Effector memory CD8-positive, alpha-beta T cell (primary cell): ENCODE measurements at places on chromosomes 7 and 10.
A peak's percentile ranks its signal among the peaks of the same experiment; 100 is the strongest.

DNA sequence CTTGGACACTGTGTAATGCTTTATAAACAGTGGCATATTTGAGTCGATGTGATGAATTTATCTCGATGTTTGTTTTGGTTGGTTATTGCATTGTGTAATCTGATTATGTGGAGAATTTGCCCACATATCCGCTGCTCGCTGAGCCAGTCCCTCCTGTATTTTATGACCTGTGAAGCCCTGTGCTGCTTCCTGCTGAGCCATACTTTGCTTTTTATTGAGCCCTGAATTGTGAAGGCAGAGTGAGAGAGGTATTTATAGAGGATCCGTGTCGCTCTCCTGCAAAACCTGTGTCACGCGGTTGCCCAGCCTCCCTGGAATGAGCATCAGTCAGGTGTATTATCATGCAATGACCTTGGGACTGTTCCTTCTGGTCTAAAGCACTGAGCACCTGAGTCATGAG, 253.7 kb downstream of the ARHGAP21 start:
- no peaks in the 10 kb centered on the region for H3K4me1 ChIP-seq
- no peaks in the 10 kb centered on the region for H3K36me3 ChIP-seq
- DNase-seq = no peak
- no peak overlapping the region for H3K4me3 ChIP-seq
- H3K27ac ChIP-seq = no peak overlapping the region

GRCh38 chr7:135914346-135914745, 62.8 kb downstream of the MTPN start:
- no peaks in the 10 kb centered on the region for H3K36me3 ChIP-seq
- H3K4me3 ChIP-seq = no peak overlapping the region
- no peak for DNase-seq
- H3K27ac ChIP-seq = no peak overlapping the region
- no peaks in the 10 kb centered on the region for H3K27me3 ChIP-seq

- H3K4me1 ChIP-seq = no peaks in the 10 kb centered on the region
- H3K4me3 ChIP-seq = no peak overlapping the region
- H3K27me3 ChIP-seq = peaks cover 35% of the 10 kb centered on the region
- no peak overlapping the region for H3K27ac ChIP-seq
- no peak for DNase-seq
Observed at GRCh38 chr7:132275416-132276233, 300.6 kb downstream of the PLXNA4 start.

DNA sequence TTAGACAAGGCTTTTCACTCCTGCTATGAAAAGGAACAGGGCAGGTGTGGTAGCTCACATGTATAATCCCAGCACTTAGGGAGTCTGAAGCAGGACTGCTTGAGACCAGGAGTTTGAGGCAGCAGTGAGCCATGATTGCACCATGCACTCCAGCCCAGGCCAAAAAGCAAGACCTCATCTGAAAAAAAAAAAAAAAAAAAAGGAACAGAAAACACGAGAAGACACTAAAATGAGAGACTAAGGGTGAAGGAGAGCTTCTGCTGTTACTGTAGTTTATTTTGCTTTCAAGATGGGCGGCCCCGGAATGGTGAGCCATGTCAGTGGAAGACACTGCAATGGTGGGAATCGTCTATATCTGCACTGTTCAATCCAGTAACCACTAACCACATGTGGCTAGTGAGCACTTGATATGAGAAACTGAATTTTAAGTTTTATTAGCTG, 9.9 kb downstream of the PIP4K2A start:
- peak overlapping the region; percentile 81 for H3K27ac ChIP-seq
- no peaks in the 10 kb centered on the region for H3K27me3 ChIP-seq
- H3K4me1 ChIP-seq = peaks cover 84% of the 10 kb centered on the region
- no peak for DNase-seq
- H3K4me3 ChIP-seq = peak overlapping the region; percentile 92

DNA sequence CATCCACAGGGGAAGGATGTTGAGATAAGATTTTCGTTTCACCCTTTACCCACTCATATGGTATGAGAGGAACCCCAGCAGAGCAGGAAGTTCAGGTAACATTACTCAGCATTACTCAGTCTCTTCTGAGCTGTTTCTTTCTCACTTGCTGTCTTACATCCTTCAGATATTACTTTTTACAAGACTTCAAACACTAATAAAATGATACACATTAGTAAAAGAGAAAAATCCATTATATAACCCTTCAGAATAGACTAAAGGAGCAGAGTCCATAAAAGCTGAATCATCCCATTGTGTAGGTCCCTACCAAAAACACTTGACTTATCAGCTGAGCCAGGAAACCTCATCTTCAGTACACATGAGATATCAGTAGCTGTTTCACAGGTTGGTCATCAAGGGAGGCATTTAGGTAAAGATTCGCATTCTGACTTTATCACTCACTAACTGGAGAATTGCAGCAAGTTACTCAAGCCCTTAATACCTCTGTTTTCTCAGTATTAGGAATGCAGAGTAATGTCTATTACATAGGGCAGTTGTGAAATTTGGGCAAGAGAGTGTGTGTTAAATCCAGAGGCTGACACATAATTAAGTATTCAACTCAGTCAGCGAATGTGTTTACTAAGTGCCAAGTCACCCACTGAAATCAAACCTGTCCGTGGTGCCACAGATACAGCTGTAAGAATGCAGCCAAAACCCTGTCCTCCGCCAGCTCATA, 44.7 kb downstream of the KLF6 start:
- H3K27me3 ChIP-seq = no peaks in the 10 kb centered on the region
- peak overlapping the region; percentile 56 for H3K4me3 ChIP-seq

- H3K4me3 ChIP-seq = no peak overlapping the region
- peaks cover 70% of the 10 kb centered on the region for H3K27me3 ChIP-seq
- H3K27ac ChIP-seq = no peak overlapping the region
- peaks cover 4% of the 10 kb centered on the region for H3K4me1 ChIP-seq
- DNase-seq = no peak
- peaks cover 2% of the 10 kb centered on the region for H3K36me3 ChIP-seq
Observed at GRCh38 chr10:29397221-29397620, 108.4 kb downstream of the LYZL1 start.

- no peak for DNase-seq
- peaks cover 48% of the 10 kb centered on the region for H3K27me3 ChIP-seq
- no peak overlapping the region for H3K4me3 ChIP-seq
- no peak overlapping the region for H3K27ac ChIP-seq
- H3K36me3 ChIP-seq = no peaks in the 10 kb centered on the region
- peaks cover 2% of the 10 kb centered on the region for H3K4me1 ChIP-seq
Observed at GRCh38 chr10:28730031-28730778, 52.9 kb downstream of the BAMBI start.

DNA sequence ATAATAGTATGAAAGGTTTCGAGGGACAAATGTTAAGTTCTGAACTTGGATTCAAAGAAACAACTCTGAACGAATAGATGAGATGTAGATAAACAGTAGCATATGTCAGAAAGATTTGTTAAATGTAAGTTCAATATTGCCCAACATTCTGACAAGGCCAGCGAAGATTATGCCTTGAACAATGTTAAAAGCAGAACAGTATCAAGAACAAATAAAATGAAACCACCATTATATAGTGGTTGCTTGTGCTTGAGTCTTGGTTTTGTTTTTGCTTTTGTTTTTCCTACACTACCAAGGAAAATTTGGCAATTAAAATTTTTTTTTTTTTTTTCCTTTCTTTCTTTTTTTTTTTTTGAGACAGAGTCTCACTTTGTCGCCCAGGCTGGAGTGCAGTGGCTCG, 66.4 kb downstream of the PLXDC2 start:
- no peaks in the 10 kb centered on the region for H3K36me3 ChIP-seq
- no peak overlapping the region for H3K4me3 ChIP-seq
- H3K4me1 ChIP-seq = no peaks in the 10 kb centered on the region
- no peak for DNase-seq
- no peaks in the 10 kb centered on the region for H3K27me3 ChIP-seq

GRCh38 chr7:130441408-130441869, 623 bp upstream of the CEP41 start:
- peaks cover 12% of the 10 kb centered on the region for H3K4me1 ChIP-seq
- no peak for DNase-seq
- peaks cover 9% of the 10 kb centered on the region for H3K36me3 ChIP-seq
- peak overlapping the region; percentile 99 for H3K4me3 ChIP-seq

DNA sequence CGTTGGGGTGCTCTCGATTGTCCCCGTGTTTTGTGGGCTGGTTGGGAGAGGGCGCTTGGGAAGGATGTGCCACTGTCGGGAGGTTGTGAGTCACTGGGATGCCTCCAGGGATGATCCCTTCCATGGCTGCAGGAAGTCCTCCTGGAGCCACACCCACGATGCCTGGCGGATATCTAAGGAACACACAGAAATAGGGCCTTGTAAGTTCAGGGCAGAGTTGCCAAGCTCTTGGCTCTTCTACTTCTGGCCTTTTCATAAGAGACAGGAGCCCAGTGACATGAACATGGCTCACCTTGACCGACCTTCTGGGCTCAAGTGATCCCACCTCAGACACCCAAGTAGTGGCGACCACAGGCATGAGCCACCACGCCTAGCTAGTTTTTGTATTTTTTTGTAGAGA, 47.6 kb downstream of the ZRANB1 start:
- H3K36me3 ChIP-seq = peaks cover 44% of the 10 kb centered on the region

- H3K36me3 ChIP-seq = no peaks in the 10 kb centered on the region
- no peaks in the 10 kb centered on the region for H3K4me1 ChIP-seq
- peaks cover 8% of the 10 kb centered on the region for H3K27me3 ChIP-seq
- no peak overlapping the region for H3K4me3 ChIP-seq
- H3K27ac ChIP-seq = no peak overlapping the region
Observed at GRCh38 chr7:156064971-156065386, 252.7 kb upstream of the SHH start.

GRCh38 chr10:79269969-79270368, 77.3 kb upstream of the PPIF start:
- no peak for DNase-seq
- H3K27ac ChIP-seq = peak overlapping the region; percentile 79
- no peaks in the 10 kb centered on the region for H3K27me3 ChIP-seq
- H3K4me1 ChIP-seq = peaks cover 50% of the 10 kb centered on the region

- no peaks in the 10 kb centered on the region for H3K4me1 ChIP-seq
- H3K4me3 ChIP-seq = no peak overlapping the region
- no peaks in the 10 kb centered on the region for H3K27me3 ChIP-seq
- no peak for DNase-seq
Observed at GRCh38 chr10:112716076-112716475, 234.0 kb upstream of the TCF7L2 start.

- peaks cover 41% of the 10 kb centered on the region for H3K4me1 ChIP-seq
- peak overlapping the region; percentile 67 for H3K27ac ChIP-seq
- peaks cover 3% of the 10 kb centered on the region for H3K36me3 ChIP-seq
- no peak for DNase-seq
- H3K27me3 ChIP-seq = no peaks in the 10 kb centered on the region
Observed at GRCh38 chr10:7233259-7233991, 177.4 kb downstream of the SFMBT2 start.

DNA sequence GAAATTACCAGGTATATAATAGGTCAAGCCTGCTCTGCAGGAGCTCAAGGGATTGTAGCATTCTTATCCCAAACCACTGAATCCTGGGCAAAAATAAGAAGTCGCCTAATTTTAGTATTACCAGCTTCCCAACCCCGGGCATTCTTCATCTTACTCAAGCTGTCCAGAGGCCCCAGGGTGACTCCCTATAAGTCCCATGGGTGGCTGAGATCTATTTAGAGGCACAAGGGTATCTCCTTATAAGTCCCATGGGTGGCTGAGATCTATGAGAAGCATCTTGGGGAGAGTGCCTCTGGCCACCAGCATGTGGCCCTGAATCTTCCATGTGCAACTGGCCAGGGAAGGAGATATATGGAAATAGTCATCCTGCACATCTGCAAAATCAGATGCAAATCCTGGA, 38.9 kb downstream of the PRSS2 start:
- H3K27me3 ChIP-seq = no peaks in the 10 kb centered on the region
- no peak for DNase-seq
- peaks cover 40% of the 10 kb centered on the region for H3K36me3 ChIP-seq
- H3K4me1 ChIP-seq = peaks cover 71% of the 10 kb centered on the region
- H3K27ac ChIP-seq = peak overlapping the region; percentile 99

DNA sequence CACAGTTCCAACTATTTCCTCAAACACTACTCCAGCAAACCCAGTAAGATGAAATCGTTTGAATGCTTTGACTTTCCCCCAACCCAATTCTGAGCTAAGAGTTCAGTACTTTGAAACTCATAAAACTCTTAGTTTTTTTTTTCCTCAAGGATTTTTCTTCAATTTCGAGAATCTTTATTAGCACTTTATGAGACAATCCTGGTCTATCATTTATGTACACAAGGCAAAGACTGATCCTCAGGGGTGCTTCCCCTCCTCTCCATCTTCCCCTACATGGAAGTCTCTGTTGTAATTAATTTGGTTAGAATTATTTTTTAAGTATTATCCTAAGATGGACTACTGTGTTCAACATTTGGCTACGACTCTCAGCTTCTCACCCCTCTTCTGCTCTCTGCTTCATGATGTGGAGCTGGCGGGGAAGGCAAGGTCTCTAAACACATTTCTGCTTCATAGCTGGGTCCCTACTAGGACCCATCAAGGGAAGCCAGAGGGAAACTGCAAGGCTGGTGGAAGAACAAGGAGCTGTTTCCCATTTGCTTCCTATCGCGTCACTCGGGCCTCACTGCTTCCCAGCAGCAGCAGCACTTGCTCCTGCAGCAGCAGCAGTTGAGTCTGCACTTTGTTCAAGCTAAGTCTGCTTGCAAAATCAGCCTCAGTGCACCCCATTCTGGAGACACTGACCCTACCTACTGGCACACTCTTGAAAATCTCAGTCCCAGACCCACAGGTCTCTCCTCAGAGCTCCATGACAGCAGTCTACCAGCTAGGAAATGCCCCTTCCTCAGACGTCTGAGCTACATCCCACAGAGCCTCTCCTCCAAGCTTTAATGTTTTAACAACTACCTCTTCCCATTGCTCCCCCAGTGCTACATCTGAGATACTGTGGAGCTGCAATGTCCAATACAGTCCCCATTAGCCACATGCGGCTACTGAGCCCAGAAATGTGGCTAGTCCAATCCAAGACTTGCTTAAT, 90.0 kb downstream of the CHCHD3 start:
- H3K36me3 ChIP-seq = peaks cover 2% of the 10 kb centered on the region
- no peaks in the 10 kb centered on the region for H3K27me3 ChIP-seq
- DNase-seq = no peak
- H3K4me3 ChIP-seq = no peak overlapping the region
- peaks cover 21% of the 10 kb centered on the region for H3K4me1 ChIP-seq
- H3K27ac ChIP-seq = no peak overlapping the region

DNA sequence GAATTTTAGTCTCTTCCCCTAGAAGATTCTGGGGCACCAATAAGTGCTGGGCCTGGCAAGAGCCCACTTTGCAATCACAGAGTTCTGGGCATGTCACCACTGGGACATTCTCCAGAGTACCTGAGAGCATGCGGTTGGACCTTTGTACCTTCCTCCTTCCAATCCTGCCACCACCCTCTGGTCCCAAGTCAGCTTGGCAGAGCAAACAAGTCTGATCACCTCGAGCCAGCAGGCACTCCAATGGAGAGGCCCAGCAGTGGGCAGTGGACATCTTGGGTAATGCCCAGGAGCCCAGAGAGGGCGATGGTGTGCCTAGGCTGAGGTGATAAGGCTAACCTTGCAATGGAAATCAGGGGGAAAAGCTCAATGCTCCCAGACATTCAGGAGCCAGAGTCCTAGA, 43.4 kb downstream of the SH3PXD2A start:
- no peak overlapping the region for H3K4me3 ChIP-seq
- peaks cover 14% of the 10 kb centered on the region for H3K27me3 ChIP-seq
- no peak overlapping the region for H3K27ac ChIP-seq
- no peaks in the 10 kb centered on the region for H3K36me3 ChIP-seq
- no peak for DNase-seq
